Renal cortical epithelial cell (primary cell): ENCODE measurements at places on chromosomes 5 and 9. TPM values are rescaled to one million over a fixed set of nuclear protein-coding genes. Genes with fewer than 3 reads are reported as not detected.

GRCh38 chr5:55993731-55994494 is 850 bp downstream of the IL6ST start:
- DNase-seq, result no peak

DNA sequence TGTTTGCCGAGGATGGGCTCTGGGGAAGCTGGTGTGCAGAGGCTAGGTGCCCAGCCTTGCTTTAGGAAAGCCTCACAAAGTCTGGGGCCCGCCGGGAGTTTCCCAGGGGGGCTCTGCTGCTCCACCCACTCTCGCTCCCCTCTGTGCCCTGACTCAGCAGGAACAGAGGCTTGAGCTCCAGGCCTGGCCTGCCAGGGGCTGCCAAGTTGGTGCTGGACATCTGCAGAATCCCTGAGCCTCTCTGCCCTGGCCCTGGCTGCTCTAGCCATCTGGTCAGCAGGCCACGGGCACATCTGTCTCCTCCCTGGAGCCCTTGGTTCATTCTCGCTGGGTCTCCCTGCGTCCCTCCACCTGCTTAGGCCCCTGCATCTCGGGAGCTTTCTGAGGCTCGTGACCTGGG is 647 bp upstream of the ADAMTSL2 start:
- no peak for DNase-seq

DNA sequence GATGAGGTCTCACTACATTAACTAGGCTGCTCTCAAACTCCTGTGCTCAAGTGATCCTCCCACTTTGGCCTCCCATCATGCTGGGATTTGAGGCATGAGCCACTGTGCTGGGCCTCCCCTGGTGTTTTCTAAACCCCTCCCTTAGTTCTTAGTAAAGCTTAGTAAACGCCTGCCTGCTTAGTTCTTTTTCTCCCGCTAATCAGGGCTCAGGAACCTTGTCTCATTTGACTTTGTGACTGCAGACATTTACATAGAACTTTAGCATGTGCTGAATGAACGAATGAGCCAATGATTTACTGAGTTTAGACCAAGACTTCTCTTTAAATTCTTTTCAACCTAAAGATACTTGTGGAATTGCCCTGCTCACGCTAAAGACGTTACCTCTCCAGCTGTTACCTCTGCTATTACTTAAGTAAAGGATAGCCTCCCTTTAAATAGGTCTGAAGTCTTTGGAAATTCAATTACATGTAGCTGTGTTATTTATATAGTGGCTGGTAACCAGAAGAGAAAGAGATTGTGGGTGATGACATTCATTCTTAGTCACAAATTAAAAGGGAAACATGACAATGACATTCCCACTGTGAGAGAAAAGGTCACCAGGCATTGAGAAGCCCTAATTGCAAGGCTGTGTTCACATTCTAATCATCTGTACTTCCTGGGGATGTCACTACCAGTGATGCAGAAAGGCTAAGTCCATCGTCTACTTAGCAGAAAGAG is 18.6 kb upstream of the SUSD1 start:
- DNase-seq, result no peak

Gene FBXO4
- total RNA-seq, result 11.1 and 18.6 TPM in 2 replicates

GRCh38 chr9:92642564-92642963 is 27.4 kb downstream of the IPPK start:
- no peak for DNase-seq

DNA sequence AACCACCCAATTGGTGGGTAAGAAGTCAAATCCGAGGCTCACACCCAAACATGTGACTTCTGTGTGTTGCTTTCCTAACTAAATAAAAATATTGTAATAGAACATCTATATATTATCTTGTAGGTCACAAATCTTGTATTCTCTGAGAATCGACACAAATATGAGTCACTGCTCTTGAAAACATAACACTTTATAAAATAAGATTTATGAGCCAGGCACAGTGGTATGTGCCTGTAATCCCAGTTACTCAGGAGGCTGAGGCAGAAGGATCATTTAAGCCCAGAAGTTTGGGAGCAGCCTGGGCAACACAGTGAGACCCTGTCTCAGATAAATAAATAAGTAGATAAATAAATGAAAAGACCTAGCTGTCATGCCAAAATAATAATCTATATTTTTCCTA is 624.1 kb downstream of the ANXA1 start:
- no peak for DNase-seq

DNA sequence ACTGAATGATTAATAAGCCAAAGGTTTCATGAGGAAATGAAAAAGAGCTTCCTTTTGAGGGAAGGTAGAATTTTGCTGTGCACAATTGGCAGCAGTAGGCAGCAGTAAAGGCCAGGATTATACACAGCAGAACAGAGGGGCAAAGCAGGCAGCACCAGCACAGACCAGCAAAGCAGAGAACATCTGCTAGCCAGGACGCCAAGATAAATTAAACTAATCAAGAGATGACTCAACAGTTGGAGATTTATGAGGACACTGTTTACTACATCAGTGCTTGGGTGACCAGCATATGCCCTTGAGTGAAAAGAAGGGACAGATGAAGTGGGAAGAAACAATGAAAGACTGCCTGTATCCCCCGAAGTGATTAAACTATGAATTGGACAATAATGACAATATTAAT is 871.4 kb upstream of the CDH10 start:
- no peak for DNase-seq

GRCh38 chr5:124736805-124737188 is 9.6 kb downstream of the ZNF608 start:
- DNase-seq, result no peak
